GM23248 (cell line): ENCODE measurements at places on chromosomes 1 and 21. TPM values are rescaled to one million over a fixed set of nuclear protein-coding genes. Genes with fewer than 3 reads are reported as not detected.

TTC39A gene
- not detected in 2 replicates for total RNA-seq

PTAFR gene
- total RNA-seq = not detected in 2 replicates

CLCNKA gene
- not detected in 2 replicates for total RNA-seq

NUF2 gene
- total RNA-seq = 4.9 and 11.8 TPM in 2 replicates

C4BPA gene
- not detected in 2 replicates for total RNA-seq

PRKAA2 gene
- 0.65 and 0.76 TPM in 2 replicates for total RNA-seq

ITGB2 gene
- total RNA-seq = 1.3 and 2.1 TPM in 2 replicates

LRRC3 gene
- total RNA-seq = 0.32 and 0.38 TPM in 2 replicates

LCE2C gene
- 3.2 TPM in 1 of 2 replicates, not detected in the other for total RNA-seq

TMPRSS15 gene
- total RNA-seq = not detected in 2 replicates

ZNF124 gene
- 14.1 and 15.6 TPM in 2 replicates for total RNA-seq

C1orf159 gene
- 5.2 and 13.1 TPM in 2 replicates for total RNA-seq

ST6GALNAC5 gene
- total RNA-seq = 12.1 and 12.2 TPM in 2 replicates

ALX3 gene
- not detected in 2 replicates for total RNA-seq

IFI44 gene
- 3.7 and 4.3 TPM in 2 replicates for total RNA-seq

CPTP gene
- 30.5 and 39.0 TPM in 2 replicates for total RNA-seq

EFHD2 gene
- total RNA-seq = 49.9 and 56.3 TPM in 2 replicates

CHRM3 gene
- not detected in 2 replicates for total RNA-seq

MAST2 gene
- total RNA-seq = 19.1 TPM in 2 replicates

CELF3 gene
- total RNA-seq = not detected in 2 replicates

ANGPTL3 gene
- total RNA-seq = not detected in 2 replicates

PTGER3 gene
- total RNA-seq = 0.63 and 0.97 TPM in 2 replicates

GJA8 gene
- not detected in 2 replicates for total RNA-seq

CELA2B gene
- total RNA-seq = not detected in 2 replicates

CCDC27 gene
- total RNA-seq = not detected in 2 replicates

OR10J1 gene
- total RNA-seq = not detected in 2 replicates

AADACL4 gene
- not detected in 2 replicates for total RNA-seq

NEXN gene
- total RNA-seq = 11.4 and 17.2 TPM in 2 replicates

FGR gene
- not detected in 2 replicates for total RNA-seq

CRP gene
- not detected in 2 replicates for total RNA-seq

IL12RB2 gene
- not detected in 2 replicates for total RNA-seq

PSMG1 gene
- 40.7 and 64.7 TPM in 2 replicates for total RNA-seq

WNT9A gene
- total RNA-seq = 2.1 TPM in 2 replicates

PRPF38A gene
- total RNA-seq = 6.1 and 14.8 TPM in 2 replicates

LAMC2 gene
- 1.9 and 2.4 TPM in 2 replicates for total RNA-seq

CYP4A22 gene
- not detected in 2 replicates for total RNA-seq

SYNC gene
- 103 and 112 TPM in 2 replicates for total RNA-seq

HIVEP3 gene
- 1.7 and 2.0 TPM in 2 replicates for total RNA-seq

KCNT2 gene
- total RNA-seq = 0.32 and 0.76 TPM in 2 replicates

FCGR2B gene
- total RNA-seq = not detected in 2 replicates

NR0B2 gene
- not detected in 2 replicates for total RNA-seq

VSIG8 gene
- total RNA-seq = not detected in 2 replicates

FCRLA gene
- total RNA-seq = 7.5 and 8.4 TPM in 2 replicates

TRIM67 gene
- total RNA-seq = not detected in 2 replicates

SPRR2A gene
- not detected in 2 replicates for total RNA-seq

PATJ gene
- total RNA-seq = 5.3 and 6.8 TPM in 2 replicates

ADAMTSL4 gene
- total RNA-seq = 27.6 and 27.9 TPM in 2 replicates

PPIAL4G gene
- not detected in 2 replicates for total RNA-seq

OR2M7 gene
- total RNA-seq = not detected in 2 replicates

PWP2 gene
- 16.1 and 16.3 TPM in 2 replicates for total RNA-seq

CTH gene
- 14.9 and 20.6 TPM in 2 replicates for total RNA-seq

ECM1 gene
- 133 and 160 TPM in 2 replicates for total RNA-seq

KCND3 gene
- 0.13 and 0.22 TPM in 2 replicates for total RNA-seq

OVAAL gene
- not detected in 2 replicates for total RNA-seq

FCRL6 gene
- not detected in 2 replicates for total RNA-seq

CFAP141 gene
- not detected in 2 replicates for total RNA-seq

SIK1 gene
- under 0.01 and 0.65 TPM in 2 replicates for total RNA-seq

TNFRSF14 gene
- 4.7 and 13.3 TPM in 2 replicates for total RNA-seq
